ENCODE measurements at places on chromosomes 6 and 20.

- DNase-seq = no peak
Measured at GRCh38 chr20:50844430-50845100, 49.7 kb downstream of the BCAS4 start.

GRCh38 chr6:78400076-78400475, 467.3 kb upstream of the IRAK1BP1 start:
- no peak for DNase-seq

GRCh38 chr6:37101991-37102298, 68.0 kb upstream of the PIM1 start:
- no peak for DNase-seq

DNA sequence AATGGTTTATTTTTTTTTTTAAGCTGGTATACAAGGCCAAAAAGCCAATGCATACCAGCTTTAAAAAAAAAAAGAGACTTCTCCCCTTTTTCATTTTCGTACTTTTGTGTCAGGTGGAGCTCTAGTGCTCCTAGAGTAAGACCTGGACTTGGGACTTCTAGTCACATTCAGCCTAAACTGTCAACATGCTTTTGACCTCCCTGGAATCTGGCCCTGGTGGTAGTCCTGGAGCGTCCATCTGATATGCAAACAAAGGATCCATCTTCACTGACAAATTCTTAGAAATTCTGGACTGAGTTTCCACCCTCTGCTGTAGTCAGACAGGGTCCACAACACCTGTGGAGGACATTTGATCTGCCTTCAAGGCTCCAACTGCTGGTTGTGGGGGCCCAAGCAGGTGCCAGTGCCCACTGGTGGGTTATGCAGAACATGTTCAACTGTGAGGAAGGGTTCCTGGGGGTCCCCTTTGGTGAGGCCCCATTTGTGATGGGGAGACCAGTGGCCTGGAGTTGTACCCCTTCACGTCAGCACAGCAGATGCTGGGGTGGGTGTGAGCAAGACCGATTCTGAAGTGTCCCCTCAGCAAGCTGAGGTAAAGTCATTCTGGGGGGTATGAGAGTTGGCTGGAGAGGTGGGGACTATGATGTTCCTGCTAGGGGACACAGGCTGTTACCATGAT, 12.6 kb upstream of the PCMTD2 start:
- DNase-seq = no peak

DNA sequence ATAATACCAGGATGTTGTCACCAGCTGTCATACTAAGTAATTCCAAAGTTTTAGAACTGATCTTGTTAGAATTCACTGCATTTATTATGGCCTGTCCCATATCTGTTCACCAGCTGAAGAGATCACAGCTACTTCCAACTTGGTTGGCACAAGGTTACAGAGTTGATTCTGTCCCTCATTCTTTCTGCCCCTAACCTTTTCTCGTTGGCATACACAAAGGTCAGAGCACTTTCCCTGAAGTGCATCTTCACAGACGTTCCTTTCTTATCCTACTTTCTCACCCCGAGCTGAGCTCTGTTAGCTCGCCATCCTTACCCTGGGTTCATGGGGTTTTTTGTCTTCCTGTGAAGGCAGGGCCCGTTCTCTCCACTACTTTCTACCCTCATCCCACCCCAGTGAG, 66.0 kb upstream of the VSTM2L start:
- DNase-seq = no peak

GRCh38 chr6:27471365-27472115, 1.4 kb downstream of the ZNF184 start:
- DNase-seq = no peak

GRCh38 chr20:23165307-23165750, 79.2 kb upstream of the CD93 start:
- DNase-seq = no peak

- DNase-seq = no peak
Measured at GRCh38 chr20:4688305-4688704, 33.4 kb upstream of the PRND start.

DNA sequence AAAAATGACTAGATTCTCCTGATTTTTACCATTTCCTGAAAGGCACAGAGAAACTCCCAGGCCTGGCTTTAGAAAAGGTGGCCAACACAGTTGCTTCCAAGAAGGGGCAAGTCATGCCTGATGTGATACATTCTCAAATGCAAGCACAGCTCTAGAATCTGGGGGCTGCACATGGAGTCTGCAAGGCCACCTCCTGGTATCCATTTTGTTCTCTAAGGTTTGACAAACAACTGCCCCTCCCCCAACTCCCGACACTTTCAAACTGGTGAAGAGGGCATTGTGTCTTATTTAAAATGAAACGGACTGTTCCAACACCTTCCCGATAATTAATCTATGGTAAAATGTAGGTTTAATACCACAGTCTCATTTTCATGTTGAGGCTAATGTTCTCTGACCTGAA, 220.2 kb upstream of the CEP162 start:
- DNase-seq = no peak

GRCh38 chr6:125598422-125598821, 151.0 kb upstream of the HEY2 start:
- peak; percentile 16 for DNase-seq

DNA sequence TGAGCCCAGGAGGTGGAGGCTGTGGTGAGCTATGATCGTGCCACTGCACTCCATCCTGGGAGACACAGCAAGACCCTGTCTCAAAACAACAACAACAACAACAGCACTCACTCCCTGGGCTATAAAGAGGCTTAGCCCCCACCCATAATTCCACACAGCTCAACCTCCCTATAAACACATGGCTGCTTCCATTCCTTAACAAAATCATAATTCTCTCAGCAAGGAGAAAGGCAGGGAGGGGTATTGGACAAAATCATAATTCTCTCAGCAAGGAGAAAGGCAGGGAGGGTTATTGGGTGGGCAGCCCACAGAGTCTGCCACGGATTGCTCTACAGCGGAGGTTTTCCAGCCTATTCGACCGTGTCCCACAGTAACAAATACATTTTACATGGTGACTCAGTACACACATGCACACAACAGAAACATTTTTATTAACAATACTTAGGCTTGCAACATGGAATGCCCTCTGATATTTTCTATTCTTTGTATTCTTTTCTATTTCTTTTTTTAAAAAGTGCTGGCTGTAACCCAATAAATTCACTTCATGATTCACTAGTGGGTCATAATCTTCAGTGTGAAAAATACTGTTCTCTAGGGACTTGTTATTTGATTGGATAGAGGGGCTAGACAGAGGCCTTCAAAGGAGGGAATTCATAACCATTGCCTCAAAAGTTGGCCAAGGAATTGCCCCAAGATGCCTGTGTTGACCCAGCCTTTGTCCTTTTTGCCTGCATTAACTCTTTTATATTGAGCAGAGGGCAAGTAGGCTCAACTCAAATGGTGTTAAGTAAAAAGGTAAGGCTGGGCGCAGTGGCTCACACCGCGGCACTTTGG, 50.6 kb upstream of the ZMYND8 start:
- DNase-seq = no peak

Data from NCI-H1105 treated with DMSO at 0.1 percent for 48 hours (cell line).